Stimulated activated CD8-positive, alpha-beta memory T cell treated with anti-CD3 and anti-CD28 coated beads, Interleukin-4, amount 100 ng/mL, for 1 hour (primary cell): ENCODE measurements at places on chromosomes 16 and 17.

- DNase-seq: no peak
Observed at GRCh38 chr17:44587339-44587738, 30.1 kb downstream of the FZD2 start.

DNA sequence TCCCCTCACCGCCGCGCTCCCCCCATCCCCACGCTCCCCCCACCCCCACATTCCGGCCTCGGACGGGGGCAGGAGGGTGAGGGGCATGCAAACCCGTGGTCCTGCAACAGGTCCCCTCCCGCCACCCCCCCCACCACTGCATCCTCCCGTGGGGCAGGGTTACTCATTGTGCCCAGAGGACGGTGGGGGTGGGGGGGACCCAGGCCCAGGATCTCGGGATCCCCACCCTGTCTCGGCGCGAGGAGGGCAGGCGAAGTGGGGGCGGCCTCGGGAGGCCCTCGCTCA, 8.5 kb downstream of the SLC22A31 start:
- no peak for DNase-seq

GRCh38 chr17:43732958-43733357, 25.6 kb downstream of the SOST start:
- no peak for DNase-seq

DNA sequence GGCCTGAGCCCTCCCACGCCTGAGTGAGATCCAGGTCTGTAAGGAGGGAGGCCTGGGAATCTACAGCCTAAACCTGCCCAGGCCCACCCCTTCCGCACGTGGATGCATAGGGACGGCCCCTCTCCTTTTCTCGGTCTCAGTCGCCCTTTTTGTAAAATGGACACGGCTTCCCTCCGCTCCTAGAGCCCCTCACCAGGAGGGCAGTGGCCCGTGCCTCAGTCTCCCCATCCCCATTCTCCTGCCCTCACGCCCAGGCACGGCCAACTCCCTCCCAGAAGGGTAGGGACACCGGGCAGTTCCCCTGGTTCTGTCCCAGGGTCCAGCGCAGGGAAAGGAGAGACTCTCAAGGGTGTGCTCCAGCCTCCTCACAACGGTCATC, 48.1 kb downstream of the WNT3 start:
- no peak for DNase-seq

- no peak for DNase-seq
Observed at GRCh38 chr16:2154533-2155090, 970 bp upstream of the TRAF7 start.

DNA sequence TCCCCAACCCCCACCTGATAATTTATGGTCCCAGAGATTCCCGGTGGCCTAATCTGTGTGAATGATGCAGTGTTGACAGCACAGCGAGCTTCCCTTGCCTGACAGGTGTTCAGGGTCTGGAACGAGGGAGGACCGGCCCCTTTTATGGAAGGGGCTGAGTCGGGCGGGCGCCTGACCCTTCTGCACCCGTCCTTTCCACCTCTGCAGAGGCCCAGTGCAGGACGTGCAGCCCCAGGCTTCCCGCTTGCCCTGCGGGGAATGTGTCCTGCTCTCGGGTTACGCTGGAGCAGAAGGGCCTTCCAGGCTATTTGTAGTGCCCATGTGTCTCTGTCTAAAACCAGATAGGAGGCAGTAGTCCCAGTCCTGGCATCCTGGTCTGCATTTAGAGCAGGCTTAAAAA, 16.2 kb downstream of the SMTNL2 start:
- no peak for DNase-seq

GRCh38 chr17:40056379-40057015, 2.3 kb upstream of the MED24 start:
- DNase-seq: no peak

- no peak for DNase-seq
Observed at GRCh38 chr17:80376531-80376930, 38.4 kb upstream of the ENDOV start.

DNA sequence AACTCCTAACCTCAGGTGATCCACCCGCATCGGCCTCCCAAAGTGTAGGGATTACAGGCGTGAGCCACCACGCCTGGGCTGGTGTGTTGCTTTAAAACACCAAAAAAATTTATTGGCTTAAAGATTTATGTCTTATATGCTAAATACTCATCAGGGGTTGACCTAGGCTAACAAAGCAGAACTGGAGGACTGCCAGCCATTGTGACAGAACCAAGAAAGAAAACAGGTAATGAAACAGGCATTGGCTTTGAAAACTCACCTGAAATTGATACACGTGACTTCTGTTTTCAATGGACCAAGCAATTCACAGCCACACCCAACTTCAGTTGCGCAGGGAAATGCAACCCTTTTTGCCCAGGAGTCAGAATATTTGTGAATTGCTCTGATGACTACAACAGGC, 4.9 kb upstream of the PHAF1 start:
- DNase-seq: no peak

DNA sequence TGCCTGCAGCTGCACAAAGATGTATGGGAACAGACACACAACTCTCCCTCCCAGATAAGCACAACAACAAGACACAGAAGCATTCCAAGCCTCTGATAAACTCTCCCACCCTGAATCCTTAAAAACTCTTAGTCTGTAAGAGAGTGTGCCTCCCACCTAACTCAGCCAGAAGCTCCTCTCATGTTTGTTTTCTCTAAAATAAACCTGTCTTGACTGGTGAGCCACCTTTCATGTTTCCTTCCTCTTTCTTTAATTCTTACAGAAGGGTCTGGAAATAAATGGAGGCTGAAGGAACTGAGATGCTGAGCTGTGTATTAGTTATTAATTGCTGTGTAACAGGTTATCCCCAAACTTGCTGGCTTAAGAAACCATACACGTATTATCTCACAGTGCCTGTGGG, 57.2 kb downstream of the MEOX1 start:
- no peak for DNase-seq

DNA sequence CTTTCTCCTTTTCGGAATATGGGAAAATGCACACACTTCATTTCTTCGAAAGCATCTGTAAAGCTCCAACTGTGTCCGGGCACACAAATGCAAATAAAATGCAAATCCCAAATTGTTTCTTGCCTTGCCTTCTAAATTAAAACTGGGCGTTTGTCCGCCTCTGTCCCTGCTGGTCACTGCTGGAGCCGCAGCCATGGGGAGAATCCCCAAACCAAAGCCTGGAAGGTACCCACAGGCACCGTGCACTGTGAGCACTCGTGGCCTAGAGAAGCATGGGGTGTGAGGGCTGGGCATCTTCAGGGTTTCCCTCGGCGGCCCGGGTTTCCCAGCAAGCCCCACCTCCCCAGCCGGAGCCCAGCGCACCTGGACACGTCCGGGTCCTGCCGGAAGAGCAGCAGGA, 2.9 kb downstream of the SLC47A2 start:
- DNase-seq: no peak

- DNase-seq: no peak
Observed at GRCh38 chr17:27332047-27332393, 38.1 kb downstream of the WSB1 start.

GRCh38 chr17:74599448-74599939, 7.4 kb upstream of the CD300LD start:
- DNase-seq: no peak

DNA sequence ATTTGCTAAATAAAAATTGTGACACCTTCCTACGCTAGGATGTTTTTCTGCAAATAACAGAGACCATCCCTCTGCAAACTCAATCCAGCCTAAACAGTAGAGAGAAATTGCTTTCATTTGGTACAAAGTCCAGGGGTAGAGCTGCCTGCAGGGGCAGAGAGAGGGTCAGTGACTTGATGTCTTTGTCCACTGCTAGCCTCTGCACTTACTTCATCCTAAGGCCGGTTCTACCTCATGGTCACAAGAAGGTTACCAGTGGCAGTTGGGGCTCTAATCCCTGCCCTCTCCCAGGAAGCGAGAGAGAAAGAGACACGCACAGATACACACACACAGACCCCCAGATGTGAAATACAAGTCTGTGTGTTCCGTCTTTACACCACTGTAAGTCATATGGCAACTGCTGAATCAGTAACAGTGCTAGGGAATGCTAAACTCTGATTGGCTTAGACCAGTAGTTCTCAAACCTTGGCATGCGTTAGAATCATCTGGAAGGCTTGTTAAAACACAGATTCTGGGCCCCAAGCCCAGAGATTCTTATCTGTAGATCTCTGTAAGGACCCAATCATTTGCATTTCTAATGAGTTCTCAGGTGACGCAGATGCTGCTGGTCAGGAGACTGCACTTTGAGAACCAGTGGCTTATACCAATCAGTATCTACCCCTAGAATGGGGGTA, 13.1 kb upstream of the LPCAT2 start:
- no peak for DNase-seq

GRCh38 chr17:54900457-54901229, at the start of gene TOM1L1:
Gene TOM1L1 (plus strand): TSS chr17:54900852. CDS start chr17:54900866, 14 bp downstream.
- no peak for DNase-seq

DNA sequence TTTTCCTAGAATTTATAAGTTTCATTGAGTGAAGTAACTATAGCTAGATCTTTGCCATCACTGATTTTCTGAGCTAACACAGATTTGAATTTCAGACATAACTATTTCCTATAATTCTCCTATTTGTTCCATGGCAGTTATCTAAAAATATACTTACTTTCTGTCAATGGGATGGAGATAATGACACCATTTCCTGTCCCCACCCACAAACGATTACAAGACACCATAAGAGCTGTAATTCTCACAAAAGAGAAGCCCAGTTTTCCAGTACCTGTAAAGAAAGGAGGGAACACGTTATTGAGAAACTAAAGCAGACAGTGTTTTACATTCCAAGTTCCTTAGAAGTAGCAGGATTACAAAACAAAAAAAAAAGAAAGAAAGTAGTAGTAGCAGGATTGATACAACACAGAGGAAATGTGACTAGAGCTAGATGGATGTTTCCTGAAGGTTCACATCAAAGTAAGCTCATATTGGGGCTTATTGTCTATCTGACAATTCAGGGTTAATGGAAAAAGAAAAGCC, 110.9 kb upstream of the TOB1 start:
- DNase-seq: no peak

- DNase-seq: no peak
Observed at GRCh38 chr17:43967251-43967875, 13.6 kb upstream of the PYY start.

DNA sequence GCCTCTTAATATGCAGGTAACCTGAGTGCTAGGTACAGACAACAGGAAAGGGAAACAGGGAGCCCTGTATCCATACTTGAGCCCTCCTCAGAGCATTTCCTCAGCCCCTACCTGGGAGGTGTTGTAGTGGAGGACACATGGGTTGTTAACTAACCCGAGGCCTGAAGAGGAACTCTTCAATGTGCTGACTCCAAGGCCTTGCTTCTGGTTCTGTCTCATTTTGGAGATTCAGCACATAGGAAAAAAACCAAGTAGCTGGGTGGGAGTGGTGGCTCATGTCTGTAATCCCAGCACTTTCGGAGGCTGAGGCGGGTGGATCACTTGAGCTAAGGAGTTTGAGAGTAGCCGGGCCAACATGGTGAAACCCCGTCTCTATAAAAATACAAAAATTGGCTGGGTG, 24.8 kb downstream of the SNX11 start:
- DNase-seq: no peak

- no peak for DNase-seq
Observed at GRCh38 chr17:7445619-7445968, 733 bp downstream of the CHRNB1 start.

DNA sequence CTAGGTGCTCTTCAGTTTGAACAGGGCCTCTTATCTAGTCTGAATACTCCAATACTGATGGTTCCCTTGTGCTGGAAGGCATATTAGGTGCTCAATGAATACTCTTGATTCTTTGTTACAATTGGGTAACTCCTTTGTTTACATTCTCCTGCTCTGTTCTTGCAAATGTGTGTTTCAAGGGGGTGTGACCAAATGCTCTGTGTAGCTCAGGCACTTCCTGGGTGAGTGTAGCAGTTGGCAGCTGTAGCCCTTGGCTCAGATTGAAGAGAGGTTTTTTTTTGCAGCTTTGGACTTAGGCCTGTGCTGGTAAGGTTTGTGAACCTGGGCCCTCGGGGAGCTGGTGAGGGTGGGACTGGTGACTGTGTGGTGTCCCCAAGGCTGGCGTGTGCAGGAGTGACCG, 20.2 kb downstream of the TBCD start:
- DNase-seq: no peak

DNA sequence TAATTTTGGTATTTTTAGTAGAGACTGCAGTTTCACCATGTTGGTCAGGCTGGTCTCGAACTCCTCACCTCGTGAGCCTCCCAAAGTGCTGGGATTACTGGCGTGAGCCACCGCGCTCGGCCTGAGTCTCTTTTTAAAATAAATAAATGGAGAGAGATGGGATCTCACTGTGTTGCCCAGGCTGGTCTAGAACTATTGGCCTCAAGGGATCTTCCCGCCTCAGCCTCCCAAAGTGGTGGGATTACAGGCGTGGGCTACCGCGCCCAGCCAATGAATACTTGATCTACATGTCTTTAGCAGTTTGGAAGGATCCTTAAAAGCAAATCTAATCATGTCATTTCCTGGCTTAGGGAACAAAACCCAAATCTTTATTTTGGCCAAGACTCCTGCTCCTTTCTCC, 1.2 kb downstream of the DHODH start:
- DNase-seq: no peak

DNA sequence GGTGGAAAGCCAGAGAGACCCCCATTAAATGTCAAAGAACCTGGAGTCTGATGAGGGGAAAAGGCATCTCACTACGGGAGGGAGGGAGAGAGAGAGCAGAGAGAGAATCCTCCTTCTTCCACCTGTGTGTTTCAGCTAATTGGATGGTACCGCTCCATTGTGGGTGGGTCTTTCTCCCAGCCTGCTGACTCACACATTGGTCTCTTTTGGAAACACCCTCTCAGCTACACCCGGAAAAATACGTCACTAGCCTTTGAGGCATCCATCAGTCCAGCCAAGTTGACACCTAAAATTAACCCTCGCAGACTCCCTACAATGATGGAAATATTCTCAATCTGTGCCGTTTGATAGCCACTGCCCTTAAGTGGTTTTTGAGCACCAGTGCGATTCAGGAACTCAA, 100.4 kb downstream of the ELAC2 start:
- no peak for DNase-seq

- DNase-seq: no peak
Observed at GRCh38 chr16:1687427-1688316, 9.6 kb downstream of the JPT2 start.

- peak; percentile 33 for DNase-seq
Observed at GRCh38 chr17:49180303-49180702, 30.1 kb downstream of the GNGT2 start.

- no peak for DNase-seq
Observed at GRCh38 chr16:54288030-54288834, 1.6 kb upstream of the IRX3 start.

DNA sequence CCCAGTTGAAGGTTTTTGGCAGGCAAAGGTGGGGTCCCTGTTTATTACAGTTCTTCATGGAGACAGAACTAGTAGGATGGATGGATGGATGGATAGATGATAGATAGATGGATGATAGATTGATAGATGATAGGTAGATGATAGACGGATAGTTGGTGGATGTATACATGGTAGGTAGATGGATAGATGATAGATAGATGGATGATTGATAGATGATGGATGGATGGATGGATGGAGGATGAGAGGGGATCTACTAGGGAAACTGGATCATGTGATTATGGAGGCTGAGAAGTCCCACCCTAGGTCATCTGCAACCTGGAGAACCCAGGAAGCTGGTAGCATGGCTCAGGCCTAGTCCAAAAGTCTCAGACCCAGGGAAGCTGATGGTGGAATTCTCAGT, 88.6 kb downstream of the ABCC1 start:
- DNase-seq: no peak
